Karpas-422 (cell line): ENCODE measurements at places on chromosomes 11 and 22. TPM values are rescaled to one million over a fixed set of nuclear protein-coding genes. Genes with fewer than 3 reads are reported as not detected.

ABCC8 gene
- not detected in 2 replicates for total RNA-seq

TENM4 gene
- total RNA-seq = 0.87 TPM in 1 of 2 replicates, not detected in the other

PAK1 gene
- 18.7 and 60.1 TPM in 2 replicates for total RNA-seq

MS4A4E gene
- not detected in 2 replicates for total RNA-seq

CCT8L2 gene
- total RNA-seq = not detected in 2 replicates

OR10A2 gene
- total RNA-seq = not detected in 2 replicates

PPP2R1B gene
- 145 and 211 TPM in 2 replicates for total RNA-seq

ANKRD42 gene
- total RNA-seq = 9.0 and 16.6 TPM in 2 replicates

SPI1 gene
- 114 and 198 TPM in 2 replicates for total RNA-seq

ZP1 gene
- total RNA-seq = not detected in 2 replicates

UPK2 gene
- total RNA-seq = not detected in 2 replicates

BEST1 gene
- 1.7 and 1.9 TPM in 2 replicates for total RNA-seq

GAL3ST1 gene
- total RNA-seq = not detected in 2 replicates

TPBGL gene
- not detected in 2 replicates for total RNA-seq

UCP3 gene
- total RNA-seq = 3.0 and 4.0 TPM in 2 replicates

OR4A15 gene
- not detected in 2 replicates for total RNA-seq

GRCh38 chr22:30869667-30870395 lies 98.7 kb downstream of the MORC2 start:
- no peak for DNase-seq

DNA sequence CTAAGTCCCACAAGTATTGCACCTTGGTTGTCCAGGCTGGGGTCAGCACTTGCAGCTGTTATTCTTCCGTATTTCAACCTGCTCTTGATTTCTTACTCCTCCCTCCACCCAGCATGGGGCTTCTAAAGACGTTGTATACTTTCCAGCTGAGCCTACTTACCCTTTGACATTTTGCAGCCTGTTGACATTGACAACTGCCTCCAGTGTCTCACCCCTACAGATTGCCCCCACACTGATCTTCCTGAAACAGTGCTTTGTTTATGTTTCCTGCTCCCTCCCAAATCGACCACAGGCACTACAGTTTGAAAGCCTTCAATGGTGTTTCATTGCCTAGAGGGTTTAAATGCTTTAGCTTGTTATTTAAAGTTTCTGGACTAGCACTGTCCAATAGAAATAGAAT lies 56.6 kb downstream of the FAM83F start:
- DNase-seq = no peak

GRCh38 chr11:116093481-116094270 lies 589.5 kb upstream of the CADM1 start:
- DNase-seq = no peak

DNA sequence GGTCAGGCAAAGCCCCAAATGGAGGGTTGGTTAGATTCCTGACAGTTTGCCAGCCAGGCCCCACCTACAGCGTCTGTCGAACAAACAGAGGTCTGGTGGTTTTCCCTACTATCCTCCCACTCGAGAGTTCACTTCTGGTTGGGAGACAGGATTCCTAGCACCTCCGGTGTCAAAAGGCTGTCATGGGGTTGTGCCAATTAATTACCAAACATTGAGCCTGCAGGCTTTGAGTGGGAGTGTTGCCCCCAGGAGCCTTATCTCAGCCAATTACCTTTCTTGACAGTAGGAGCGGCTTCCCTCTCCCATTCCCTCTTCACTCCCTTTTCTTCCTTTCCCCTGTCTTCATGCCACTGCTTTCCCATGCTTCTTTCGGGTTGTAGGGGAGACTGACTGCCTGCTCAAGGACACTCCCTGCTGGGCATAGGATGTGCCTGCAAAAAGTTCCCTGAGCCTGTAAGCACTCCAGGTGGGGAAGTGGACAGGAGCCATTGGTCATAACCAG lies 4.7 kb upstream of the TTC36 start:
- DNase-seq = no peak

DNA sequence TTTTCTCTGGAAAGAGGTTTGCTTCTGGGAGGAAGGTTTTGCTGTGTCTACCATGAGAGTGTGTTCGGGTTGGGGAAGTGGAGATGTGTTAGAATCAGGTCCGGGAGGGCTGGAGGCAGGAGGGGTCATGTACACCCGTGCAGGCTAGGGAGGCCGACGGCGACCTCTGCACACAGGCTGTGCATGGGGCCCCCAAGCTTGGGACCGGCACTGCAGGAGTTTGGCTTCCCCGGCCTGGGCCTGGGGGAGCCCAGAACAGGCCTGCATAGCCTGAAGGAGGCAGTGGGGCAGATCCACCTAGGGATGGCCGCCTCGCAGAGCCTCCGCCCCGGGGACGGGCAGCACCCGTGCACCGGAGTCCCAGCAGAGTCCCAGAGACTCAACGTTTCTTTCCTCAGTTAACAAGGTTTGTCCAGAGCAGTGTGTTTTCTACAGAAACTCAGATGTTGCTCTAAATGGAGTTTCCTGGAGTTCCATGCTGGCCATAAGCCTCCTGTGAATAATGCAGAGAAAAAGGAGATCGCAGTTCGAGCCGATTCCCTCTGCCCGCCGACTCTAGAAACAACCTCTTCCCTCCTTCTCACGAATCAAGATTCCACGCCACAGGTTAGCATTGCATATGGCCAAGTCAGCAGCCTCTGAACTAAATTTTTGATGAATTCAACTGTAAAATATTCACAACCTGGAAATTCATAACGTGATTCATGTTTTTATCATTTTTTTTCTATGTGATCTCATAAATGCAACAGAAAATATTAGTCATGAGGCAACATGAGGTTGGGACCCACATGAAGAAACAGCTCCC lies 427.3 kb downstream of the BRD1 start:
- DNase-seq = no peak

GRCh38 chr11:86294026-86294425 lies 8.0 kb upstream of the HIKESHI start:
- DNase-seq = no peak

- DNase-seq = no peak
These were observed 412 bp downstream of the FGF19 start for GRCh38 chr11:69703453-69703767.

DNA sequence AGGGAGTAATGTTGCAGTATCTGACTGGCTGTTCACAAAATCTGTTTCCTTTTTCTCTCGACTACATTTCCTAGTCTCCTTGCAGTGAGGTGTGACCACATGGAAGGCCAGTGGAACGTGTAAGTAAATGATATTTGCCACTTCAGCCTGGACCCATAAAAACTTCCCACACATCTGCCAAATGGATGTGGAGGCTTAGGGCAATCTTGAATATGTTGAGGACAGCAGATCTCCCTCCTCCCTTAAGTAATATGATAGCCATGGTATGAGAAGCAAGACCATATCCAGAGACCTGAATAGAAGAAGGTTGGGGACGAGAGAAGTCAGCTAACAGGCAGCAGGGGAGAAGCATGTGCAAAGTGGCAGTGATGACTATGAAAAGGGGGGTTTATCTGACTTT lies 33.0 kb upstream of the C11orf87 start:
- DNase-seq = no peak

DNA sequence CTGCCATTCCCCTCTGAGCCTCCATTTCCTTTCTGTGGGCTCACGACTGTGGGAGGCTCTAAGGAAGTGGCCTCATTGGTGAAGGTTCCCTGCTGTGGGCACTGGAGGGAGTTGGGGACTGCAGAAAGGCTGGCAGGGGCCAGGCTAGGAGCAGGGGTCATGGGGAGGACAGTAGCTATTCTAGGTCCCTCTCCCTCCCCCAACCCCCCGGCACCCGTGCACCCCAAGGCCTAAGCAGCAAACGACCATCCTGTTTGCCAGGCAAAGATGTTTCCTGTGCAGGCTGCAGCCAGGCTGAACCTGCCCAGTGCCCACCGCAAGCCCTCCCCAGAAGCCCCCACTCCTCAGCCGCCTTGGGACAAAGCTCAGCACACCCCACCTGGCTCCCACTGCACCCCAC lies 189.4 kb downstream of the MN1 start:
- DNase-seq = no peak

DNA sequence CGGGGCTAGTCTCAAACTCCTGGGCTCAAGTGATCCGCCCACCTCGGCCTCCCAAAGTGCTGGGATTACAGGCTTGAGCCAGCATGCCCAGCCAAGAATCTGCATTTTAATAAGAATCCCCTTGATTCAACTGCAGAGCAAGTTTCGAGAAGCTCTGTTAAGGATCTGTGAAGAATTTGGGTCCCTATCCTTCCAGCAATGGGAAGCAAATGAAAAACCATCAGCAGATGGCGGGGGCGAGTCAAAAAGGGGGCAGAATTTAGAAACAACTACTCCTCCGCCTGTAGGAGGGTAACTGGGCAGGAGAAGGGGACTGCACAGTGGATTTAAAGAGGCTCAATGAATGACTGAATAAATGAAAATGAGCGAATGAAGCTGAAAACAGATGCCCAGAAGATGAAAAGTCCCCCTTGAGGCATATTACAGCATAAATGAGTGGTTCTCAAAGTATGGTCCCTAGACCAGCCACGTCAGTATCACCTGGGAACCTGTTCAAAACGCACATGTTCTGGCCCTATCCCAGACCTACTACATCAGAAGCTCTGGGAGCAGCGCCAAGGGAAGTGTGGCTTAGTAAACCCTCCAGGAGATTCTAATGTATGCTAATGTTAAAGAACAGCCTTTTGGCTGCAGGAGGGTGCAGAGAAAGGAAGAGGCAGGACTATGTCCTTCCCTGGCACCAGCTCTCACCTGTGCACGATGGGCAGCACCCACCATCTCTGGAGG lies 15.0 kb downstream of the VWCE start:
- DNase-seq = no peak

GRCh38 chr22:25109878-25110595 lies 89.6 kb upstream of the CRYBB3 start:
- no peak for DNase-seq

- DNase-seq = no peak
These were observed 268.4 kb downstream of the NELL1 start for GRCh38 chr11:20937826-20938225.

GRCh38 chr11:72525466-72525865 lies 91.1 kb upstream of the CLPB start:
- DNase-seq = no peak

GRCh38 chr11:85475660-85476517 lies 151.3 kb downstream of the DLG2 start:
- DNase-seq = no peak

DNA sequence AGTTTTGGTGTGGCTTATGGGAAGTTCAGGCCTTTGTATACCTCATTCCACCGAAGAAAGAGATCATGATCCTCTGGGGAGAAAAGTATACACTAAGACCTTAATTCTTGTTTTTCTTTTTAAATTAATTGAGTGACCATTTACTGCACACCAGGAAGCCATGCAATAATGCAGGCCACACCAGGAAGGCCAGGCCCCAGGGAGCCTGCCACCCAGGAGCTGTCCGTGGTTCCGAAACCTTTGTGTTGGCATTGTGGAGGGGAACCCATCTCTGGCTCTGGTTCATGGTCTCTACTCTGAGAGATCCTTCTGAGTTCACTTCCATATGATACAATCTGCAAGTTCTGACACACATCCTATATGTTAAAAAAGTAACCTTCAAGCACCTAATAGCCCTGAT lies 291.8 kb downstream of the MIAT start:
- peak; percentile 48 for DNase-seq

DNA sequence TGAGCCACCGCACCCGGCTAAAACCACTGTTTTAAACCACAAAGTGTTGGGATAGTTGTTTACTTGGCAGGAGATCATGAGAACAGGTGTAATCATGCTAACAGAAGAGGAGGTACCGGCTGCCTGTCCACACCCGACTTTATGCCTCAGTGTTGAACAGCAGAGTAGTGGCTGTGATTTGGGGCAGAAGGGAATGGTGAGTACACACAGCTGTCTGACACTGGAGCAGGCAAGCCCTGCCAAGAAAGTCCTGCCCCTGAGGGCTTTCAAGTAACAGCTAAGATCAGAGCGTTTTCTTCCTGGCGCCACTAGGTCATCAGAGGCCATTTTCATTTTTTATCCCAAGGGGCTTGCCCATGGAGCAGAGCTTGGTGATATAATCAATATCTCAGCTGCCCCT lies 8.1 kb downstream of the CDKN1C start:
- no peak for DNase-seq

DNA sequence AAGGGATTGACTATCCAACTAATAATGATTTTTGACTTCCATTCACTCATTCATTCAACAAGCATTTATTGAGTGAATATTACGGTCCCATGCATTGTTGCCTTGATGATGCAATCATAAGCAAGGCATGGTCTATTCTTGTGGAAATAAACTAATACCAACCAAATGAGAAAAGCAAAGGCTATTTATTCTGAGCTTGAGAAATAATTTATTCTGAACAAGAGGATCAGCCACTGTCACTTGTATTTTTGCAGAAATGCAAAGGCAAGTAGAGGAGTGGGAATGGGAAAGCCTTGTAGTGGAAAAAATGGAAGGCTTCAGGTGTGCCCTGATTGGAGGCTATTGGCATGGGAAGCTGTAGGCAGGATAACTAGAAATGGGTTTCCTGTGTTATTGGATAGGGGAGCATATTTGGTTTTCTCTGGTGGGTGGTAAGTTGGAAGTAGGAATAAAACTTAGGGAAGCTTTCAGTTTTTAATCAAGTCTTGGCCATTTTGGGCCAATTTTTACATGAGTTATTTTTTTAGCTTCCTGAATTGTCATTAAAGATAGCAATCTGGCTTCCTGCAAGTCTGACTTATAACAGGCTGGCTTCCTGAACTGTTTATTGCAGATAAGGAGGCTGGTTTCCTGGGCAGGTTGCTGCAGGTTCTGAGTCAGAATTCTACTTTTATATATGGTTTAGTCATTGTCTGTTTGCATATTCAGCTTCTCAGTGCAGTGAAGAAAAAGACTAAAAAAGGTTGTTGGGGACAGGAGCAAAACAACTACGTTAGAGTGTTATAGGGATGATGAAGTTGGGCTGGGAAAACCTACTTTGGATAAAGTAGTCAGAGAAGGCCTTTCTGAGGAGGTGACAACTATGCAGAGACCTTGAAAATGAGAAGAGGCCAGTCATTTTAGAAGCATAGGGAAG lies 106.7 kb downstream of the APIP start:
- DNase-seq = no peak

- no peak for DNase-seq
These were observed 43.8 kb downstream of the INSC start for GRCh38 chr11:15158351-15159015.

DNA sequence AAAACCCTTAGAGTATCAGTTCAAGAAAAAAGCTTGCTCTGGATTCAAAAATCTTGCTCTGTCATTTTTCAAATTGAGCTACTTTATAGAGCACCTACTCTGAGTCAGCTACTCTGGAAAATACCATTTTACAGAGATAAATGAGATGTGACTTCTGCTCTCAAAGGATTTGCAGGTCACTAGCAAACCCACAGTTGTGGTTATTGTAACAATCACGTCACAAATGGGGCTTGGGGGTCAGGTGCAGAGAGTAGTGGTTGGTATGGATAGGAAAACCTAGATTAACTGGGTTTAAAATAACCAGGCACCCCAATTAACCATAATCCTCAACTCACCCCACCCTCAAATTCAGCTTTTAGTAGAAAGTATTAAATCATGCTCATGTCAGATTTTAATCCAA lies 52.3 kb downstream of the MSANTD4 start:
- DNase-seq = no peak

- DNase-seq = no peak
These were observed 59.1 kb upstream of the SLC22A12 start for GRCh38 chr11:64531906-64532312.

DNA sequence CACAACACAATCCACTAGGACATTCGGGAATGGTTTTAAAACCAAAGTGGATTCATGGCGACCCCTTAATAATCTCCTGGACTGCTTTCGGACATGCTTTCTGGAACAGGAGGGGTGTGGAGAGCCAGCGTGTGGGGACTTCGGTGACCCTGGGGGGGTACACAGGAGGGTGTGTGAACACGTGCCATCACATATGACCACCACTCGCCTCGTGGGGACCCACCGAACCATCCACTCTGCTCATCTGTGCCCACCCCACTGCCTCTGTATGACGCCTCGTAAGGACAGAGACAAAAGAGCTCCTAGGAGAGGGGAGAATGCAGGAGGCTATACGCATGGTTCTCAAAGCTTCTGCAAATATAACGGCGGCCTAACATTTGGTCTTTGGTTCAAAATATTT lies 8.9 kb downstream of the LTO1 start:
- no peak for DNase-seq
